Activated CD4-positive, alpha-beta T cell treated with anti-CD3 and anti-CD28 coated beads, Interleukin-2, amount 10 ng/mL, durations not matched to agents 7 days and 5 days (primary cell): ENCODE measurements at places on chromosomes 6 and 20. TPM values are rescaled to one million over a fixed set of nuclear protein-coding genes. Genes with fewer than 3 reads are reported as not detected.

DNA sequence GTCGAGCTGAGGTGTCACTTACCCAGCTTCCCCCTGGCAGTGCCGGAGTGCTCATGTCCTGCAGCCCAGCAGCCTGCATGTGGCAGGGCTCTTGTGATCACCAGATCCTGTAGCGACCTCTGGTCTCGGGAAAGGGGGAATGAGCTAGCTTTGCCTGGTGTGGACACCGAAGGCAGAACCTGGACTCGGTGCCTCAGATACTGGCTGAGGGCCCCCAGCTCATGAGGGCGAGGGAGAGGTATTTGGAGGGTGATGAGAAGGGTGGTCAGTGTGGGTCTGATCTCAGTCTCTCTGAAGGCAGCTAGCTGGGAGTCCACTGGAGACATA, 26.3 kb downstream of the SUN5 start:
- DNase-seq = no peak

- DNase-seq = no peak
Observed at GRCh38 chr6:150717419-150717818, 117.7 kb downstream of the PLEKHG1 start.

DNA sequence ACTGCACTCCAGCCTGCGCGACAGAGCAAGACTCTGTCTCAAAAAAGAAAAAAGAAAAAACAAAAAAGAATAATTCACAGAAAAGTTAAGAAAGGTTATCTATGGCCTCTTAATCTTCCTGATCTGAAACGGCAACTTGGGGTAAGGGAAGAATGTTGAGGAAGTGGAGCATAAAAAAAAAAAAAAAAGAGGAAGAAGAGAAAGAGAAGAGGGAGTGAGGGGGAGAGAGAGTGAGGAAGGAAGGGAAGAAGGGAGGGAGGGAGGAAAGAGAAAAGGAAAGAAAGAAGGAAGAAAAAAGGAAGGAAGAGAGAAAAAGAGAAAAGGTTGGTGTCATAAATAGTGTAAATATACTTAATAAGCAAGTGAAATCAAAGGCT, 68.9 kb upstream of the NCOA3 start:
- no peak for DNase-seq

DNA sequence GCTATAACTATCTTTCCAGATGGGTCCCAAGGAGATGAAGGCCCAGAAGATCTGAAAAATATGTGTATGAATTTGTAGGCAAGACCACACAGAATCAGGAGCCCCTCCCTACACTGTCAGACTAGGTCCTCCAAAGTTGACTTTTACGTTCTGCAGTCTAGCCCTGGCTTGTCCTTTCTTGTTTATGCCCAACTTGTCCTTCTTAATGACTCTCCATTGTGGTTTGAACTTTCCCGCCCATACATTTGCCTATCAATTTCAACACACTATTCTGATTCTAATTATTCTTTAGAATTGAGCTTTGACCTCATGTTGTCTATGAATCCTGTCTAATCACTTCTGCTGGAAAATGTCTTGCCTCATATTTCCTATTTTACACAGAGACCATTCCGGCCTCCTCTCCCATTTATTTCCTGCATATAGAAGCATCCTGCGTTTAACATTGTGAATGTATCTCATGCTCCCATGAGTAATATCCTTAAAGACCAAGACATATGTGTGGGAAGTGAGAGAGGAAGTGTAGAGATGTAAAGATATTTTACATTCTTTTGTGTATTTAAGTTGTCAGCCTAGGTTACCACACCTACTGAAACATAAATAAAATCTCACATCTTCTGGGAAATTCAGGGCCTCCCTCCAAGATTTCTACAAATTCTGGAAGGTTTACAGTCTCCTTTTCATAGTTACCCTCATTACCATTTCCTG, 348.3 kb downstream of the BCKDHB start:
- no peak for DNase-seq

DNA sequence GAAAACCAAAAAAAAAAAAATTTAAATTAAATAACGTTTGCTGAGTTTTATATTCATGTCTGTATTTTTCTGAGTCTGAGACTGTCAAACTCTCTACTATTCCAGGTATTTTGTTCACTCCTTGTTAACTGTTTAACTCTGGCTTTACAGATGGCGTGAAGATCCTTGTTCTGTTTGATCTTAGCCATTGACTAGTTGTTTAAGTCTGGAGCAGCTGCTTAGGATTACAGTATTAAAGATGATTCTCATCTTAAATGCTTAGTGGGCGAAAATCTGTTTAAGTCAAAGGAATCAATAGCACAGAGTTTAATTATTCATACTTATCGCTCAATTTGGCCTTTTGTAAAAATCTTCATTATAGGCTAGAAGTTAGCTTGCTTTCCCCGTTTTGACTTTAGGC, 2.4 kb downstream of the PHACTR2 start:
- DNase-seq = no peak

- DNase-seq = no peak
Observed at GRCh38 chr6:34648806-34649205, 47.8 kb downstream of the ILRUN start.

DNA sequence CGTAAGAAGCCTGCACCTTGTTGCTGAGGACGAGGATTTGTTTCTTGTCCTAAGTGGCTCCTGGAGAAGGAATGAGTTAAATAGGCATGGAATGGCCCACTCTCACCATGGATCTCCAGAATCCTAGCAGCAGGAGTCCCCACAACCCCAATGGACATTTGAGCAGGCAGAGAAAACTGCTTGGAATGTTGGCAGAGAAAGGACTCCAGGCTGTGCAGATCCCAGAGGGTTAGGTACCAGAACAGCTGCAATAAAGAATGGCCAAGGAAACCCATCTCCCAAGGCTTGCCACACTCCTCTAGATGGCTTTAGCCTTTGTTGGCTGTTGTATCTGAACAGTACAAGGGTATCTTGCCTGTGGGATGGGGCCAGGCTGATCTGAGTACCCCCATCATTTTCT, 1415.7 kb upstream of the ADGRB3 start:
- DNase-seq = no peak

DNA sequence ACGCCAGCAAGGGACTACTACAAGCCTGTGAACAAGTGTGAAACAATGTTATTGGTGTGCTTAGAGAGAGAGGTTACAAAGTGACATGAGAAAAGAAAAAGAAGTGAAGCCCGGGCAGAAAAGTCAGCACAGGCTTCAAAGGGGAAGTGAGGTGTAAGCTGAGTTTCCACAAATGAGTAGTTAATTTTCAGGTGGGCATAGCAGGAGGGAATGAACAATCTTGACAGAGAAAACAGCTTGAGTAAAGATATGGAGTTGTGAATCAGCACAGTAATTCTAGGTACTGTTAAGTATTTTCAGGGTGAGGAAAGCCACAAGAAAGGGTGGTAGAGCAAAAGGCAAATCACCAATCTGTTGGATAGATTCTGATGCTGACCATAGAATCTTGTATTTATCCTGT, 4.3 kb downstream of the KCNQ5 start:
- no peak for DNase-seq

DNA sequence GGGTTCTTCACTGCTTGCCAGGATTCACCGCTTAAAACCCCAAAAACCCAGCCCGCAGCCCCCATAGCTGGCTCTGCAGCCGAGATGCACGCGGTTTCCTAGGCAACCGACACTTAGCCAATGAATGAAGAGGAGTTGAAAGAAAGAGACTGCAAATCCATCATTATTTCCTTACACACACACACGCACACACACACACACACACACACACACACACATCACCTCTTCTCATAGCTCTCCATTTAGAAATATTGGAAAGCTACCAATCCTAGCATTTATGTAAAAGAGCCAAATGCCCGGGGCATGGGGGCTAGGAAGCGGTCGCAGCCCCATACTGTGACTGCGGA, 3.4 kb upstream of the TUBB2B start:
- DNase-seq = no peak

GRCh38 chr6:9233226-9233625, 797.9 kb upstream of the SLC35B3 start:
- no peak for DNase-seq

DNA sequence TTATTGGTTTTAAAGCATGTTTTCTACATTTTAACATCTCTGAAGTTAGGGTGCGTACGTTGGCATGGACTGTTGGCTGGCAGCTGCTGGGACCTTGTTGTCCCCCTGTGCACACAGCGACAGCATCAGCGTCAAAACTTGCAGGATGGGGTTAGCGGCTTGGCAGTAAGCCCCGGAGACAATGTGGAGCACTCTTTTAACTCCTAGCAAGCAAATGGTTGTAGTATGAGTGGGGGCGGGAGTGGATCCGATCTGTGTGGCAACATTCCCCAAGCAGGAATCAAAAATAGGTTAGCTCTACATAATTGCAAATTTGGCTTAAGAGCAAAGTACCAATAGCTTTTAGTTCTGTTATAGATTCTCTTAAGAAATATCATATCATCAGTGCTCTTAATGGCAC, 70.1 kb downstream of the NRN1 start:
- no peak for DNase-seq

- DNase-seq = no peak
Observed at GRCh38 chr6:25961619-25962148, 918 bp upstream of the TRIM38 start.

GRCh38 chr6:127811900-127812570, 88.8 kb downstream of the THEMIS start:
- no peak for DNase-seq

DNA sequence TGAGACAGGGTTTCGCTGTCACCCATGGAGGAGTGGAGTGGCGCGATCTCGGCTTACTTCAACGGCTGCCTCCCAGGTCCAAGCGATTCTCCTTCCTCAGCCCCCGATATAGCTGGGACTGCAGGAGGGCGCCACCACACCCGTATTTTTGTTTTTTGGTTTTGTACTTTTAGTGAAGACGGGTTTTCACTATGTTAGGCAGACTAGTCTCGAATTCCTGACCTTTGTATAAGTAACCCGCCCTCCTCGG, 115.4 kb upstream of the BTN3A2 start:
- DNase-seq = peak; percentile 68

- no peak for DNase-seq
Observed at GRCh38 chr20:40081653-40082052, 607.4 kb downstream of the MAFB start.

- no peak for DNase-seq
Observed at GRCh38 chr6:135137826-135138225, 43.3 kb upstream of the MYB start.

- DNase-seq = no peak
Observed at GRCh38 chr6:33740204-33740608, 6.5 kb downstream of the IP6K3 start.

AHI1 gene
- 14.0 TPM for total RNA-seq

HFE gene
- total RNA-seq = 3.5 TPM

ZBTB46 gene
- total RNA-seq = not detected

TBX18 gene
- not detected for total RNA-seq

GCNT2 gene
- total RNA-seq = 5.0 TPM
